Endodermal cell (in vitro differentiated cells): ENCODE measurements at places on chromosomes 3 and 15. TPM values are rescaled to one million over a fixed set of nuclear protein-coding genes. Genes with fewer than 3 reads are reported as not detected.

- H3K27ac ChIP-seq: no peak overlapping the region
- peaks cover 10% of the 10 kb centered on the region for H3K4me1 ChIP-seq
- DNase-seq: no peak
Observed at GRCh38 chr3:177802151-177802900, 605.0 kb upstream of the TBL1XR1 start.

GRCh38 chr3:23442598-23443383 lies 239.7 kb downstream of the UBE2E2 start:
- DNase-seq: no peak
- H3K27ac ChIP-seq: no peak overlapping the region
- H3K4me3 ChIP-seq: no peak overlapping the region

GRCh38 chr15:95620934-95621579 lies 709.4 kb upstream of the NR2F2 start:
- H3K27ac ChIP-seq: no peak overlapping the region
- no peak for DNase-seq
- H3K4me3 ChIP-seq: no peak overlapping the region
- H3K4me1 ChIP-seq: no peaks in the 10 kb centered on the region

DNA sequence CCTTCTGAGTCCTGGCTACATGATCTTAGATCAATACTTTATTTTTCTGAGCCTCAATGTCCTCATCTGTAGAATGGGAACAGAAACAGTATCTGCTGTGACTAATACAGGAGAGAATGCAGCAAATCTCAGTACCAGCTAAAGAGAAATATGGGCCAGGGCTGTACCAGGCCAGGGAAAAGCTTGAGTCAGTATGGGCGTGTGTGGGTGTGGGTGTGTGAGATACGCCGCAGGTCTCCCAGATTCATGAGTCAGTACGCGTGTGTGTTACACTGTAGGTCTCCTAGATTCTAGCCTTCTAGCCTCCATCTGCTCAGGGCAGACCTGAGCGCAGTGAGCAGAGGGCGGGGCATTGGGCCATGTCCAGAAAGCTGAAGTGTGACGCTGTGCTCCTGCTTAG lies 15.2 kb downstream of the GNAI2 start:
- H3K36me3 ChIP-seq: peaks cover 48% of the 10 kb centered on the region
- H3K27ac ChIP-seq: no peak overlapping the region
- H3K4me3 ChIP-seq: no peak overlapping the region

GRCh38 chr15:38538328-38539007 lies 26.1 kb downstream of the RASGRP1 start:
- H3K27ac ChIP-seq: no peak overlapping the region
- no peak for DNase-seq
- H3K27me3 ChIP-seq: peaks cover 36% of the 10 kb centered on the region

GRCh38 chr3:19886404-19886803 lies 47.6 kb downstream of the EFHB start:
- no peak for DNase-seq
- no peaks in the 10 kb centered on the region for H3K4me1 ChIP-seq
- H3K4me3 ChIP-seq: no peak overlapping the region
- H3K27me3 ChIP-seq: no peaks in the 10 kb centered on the region
- H3K36me3 ChIP-seq: no peaks in the 10 kb centered on the region

GRCh38 chr15:100430411-100430810 lies 88.6 kb upstream of the ADAMTS17 start:
- H3K27me3 ChIP-seq: no peaks in the 10 kb centered on the region
- H3K4me3 ChIP-seq: no peak overlapping the region
- no peak for DNase-seq
- H3K4me1 ChIP-seq: no peaks in the 10 kb centered on the region

DNA sequence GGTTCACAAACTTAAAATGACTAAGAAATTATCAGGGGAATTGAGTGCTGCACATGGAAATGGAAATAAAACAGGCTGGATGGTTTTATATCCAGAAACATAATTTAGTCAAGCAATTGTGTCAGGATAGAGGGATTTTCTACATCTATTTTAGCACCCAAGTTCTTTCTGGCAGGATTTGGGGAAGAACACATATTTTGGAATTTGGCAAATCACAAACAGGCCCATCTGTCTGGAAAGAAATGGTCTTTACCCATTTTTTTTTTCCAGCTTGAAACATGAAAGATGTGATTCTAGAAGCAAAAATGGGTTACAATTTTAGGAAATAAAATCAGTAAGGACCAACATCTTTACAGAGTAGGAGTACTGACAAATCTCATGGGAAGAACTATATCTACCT lies 14.4 kb upstream of the UNC13C start:
- H3K4me1 ChIP-seq: no peaks in the 10 kb centered on the region
- no peak overlapping the region for H3K4me3 ChIP-seq
- H3K27ac ChIP-seq: no peak overlapping the region
- no peaks in the 10 kb centered on the region for H3K36me3 ChIP-seq
- DNase-seq: no peak

- H3K27me3 ChIP-seq: no peaks in the 10 kb centered on the region
- no peak within 1 kb of the TSS for H3K27ac ChIP-seq
- no peaks in the 10 kb centered on the region for H3K36me3 ChIP-seq
- DNase-seq: no peak
- H3K4me3 ChIP-seq: no peak within 1 kb of the TSS
Observed at GRCh38 chr3:151329363-151329762, at the start of gene P2RY13. Gene P2RY13, minus strand, starts transcription at chr3:151329549. Its CDS starts 21 bp downstream, at chr3:151329528.

DNA sequence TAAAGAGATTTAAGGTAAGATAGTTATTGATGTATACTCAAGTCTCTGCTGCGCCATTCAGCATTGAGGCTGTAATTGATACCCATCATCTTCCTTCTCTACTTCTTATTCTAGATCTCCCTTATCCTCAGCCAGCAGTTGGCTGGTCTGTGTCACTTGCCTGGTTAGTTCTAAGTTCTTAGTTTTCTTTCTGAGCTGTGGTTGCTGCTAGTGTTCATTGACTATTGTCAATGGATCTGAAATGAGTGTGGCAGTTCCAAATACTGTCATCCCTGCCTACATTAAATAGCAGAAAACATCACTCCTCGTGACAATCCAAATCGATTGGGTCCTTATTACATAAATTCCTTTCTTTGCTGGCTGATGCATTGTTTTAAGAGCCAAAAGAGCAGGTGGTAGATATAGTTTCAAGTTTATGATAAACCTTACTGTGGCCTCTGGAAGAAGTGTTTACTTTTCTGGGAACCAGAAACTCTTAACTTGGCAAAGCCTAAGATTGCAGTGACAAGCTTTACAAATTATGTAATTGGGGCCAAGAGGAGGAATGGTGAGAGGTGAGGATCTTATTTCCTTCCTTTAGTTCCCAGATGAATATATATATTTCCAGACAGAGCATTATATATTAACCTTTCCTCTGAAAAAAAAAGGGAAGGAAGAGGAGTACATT lies 168.0 kb downstream of the GMNC start:
- no peak for DNase-seq
- no peak overlapping the region for H3K27ac ChIP-seq
- H3K36me3 ChIP-seq: no peaks in the 10 kb centered on the region
- H3K27me3 ChIP-seq: no peaks in the 10 kb centered on the region
- H3K4me3 ChIP-seq: no peak overlapping the region

DNA sequence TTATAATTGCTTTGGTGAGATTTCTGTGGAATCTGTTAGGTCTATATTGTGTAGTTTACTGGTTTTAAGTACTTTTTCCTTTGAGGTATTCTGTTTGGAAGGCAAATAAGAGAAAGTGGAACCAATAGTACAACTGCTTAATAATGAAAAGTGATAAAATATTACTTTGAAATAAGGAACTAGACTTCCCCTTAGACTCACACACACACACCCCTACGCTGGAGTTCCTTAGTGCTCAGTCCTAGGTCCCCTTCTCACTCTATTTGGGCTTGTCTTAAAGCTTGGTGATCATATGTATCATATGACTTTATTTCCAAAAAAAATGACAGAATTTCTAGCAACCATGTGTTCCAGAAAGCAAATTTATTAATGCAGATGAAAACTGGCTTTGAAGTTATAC lies 494.0 kb upstream of the TGFBR2 start:
- no peaks in the 10 kb centered on the region for H3K27me3 ChIP-seq
- H3K4me1 ChIP-seq: no peaks in the 10 kb centered on the region
- DNase-seq: no peak

- no peak overlapping the region for H3K27ac ChIP-seq
- H3K4me3 ChIP-seq: no peak overlapping the region
- no peaks in the 10 kb centered on the region for H3K27me3 ChIP-seq
- H3K36me3 ChIP-seq: no peaks in the 10 kb centered on the region
- no peak for DNase-seq
Observed at GRCh38 chr3:60829058-60829457, 422.2 kb downstream of the FHIT start.

DNA sequence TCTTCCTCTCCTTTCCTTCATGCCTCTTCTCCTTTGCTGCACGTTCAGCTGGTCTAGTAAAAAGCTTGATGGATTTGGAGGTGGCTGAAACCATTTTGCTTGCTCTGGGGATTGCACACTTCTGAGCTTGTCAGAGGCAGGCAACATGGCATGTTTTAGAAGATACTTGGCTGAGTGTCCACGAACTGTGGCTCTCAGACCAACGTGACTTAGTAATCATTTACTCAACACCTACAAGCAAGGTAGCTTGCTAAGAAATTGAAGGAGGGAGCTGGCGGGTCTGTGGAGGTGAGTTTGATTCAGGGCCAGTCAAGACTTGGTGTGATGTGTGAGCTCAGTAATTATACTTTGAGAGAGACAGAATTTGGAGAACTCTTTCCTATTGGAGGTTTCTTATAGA lies 196.0 kb downstream of the LPP start:
- no peak for DNase-seq
- H3K4me3 ChIP-seq: no peak overlapping the region
- H3K27ac ChIP-seq: no peak overlapping the region
- no peaks in the 10 kb centered on the region for H3K27me3 ChIP-seq
- H3K4me1 ChIP-seq: peaks cover 5% of the 10 kb centered on the region

DNA sequence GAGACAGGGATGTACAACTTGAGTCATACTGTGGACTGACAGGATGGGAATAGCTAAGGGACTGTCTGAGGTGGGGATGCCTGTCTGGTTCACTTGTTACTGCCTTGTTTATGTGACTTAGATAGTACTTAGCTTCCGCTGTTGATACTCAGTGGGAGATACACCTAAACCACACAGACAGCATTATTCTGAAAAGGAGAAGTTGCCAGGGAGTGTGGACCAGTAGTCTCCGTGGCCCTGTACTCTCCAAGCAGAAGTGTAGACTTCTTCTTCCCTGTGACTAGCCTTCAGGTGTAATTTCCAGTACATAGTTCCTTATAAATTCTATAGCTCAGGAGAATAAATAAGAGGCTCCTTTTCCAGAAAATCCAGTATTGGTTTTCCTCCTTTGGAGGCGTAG lies 5.1 kb downstream of the HIGD2B start:
- no peaks in the 10 kb centered on the region for H3K36me3 ChIP-seq
- peaks cover 10% of the 10 kb centered on the region for H3K27me3 ChIP-seq
- no peak overlapping the region for H3K4me3 ChIP-seq
- no peaks in the 10 kb centered on the region for H3K4me1 ChIP-seq

DNA sequence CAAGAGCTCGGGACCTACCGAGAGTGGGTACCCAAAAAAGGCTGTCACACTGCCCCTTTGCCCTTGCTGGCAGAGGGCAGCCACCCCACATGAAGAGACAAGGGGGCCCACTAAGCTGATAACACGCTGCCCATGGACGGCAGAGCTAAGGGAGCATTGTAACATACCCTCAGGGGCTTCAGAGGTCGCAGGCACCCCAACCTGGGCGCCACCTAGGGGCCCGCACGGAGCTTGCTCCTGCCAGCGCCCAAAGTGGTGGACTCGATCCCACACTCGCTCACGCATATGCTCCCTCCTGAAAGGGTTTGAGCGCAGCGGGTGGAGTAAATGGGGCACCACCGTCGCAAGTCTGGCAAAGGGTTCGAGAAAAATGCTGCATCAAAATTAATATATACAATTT lies 975.4 kb downstream of the ZPLD1 start:
- H3K4me3 ChIP-seq: no peak overlapping the region
- H3K27ac ChIP-seq: no peak overlapping the region
- no peaks in the 10 kb centered on the region for H3K4me1 ChIP-seq
- no peaks in the 10 kb centered on the region for H3K36me3 ChIP-seq

DNA sequence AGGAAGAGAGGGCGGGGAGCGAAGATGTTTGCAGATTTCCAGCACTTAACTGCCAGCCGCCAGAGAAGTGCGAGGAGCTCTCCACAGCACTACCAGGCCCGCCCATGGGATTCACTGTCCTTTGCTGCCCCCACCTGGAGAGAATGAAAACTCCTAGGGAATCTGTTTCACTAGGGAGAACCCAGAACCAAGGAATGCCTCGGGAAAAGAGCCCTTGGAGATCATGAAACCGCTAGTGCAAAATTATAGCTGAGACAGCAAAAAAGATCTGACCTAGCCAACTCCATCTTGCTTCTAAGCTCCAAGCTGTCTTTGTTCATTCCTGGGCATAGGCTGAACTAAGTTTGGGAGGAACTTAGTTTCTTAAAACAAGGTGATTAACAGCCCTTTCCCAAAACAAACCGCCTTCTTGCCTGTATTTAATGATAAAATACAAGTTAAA lies 82.6 kb upstream of the GCNT3 start:
- H3K4me1 ChIP-seq: no peaks in the 10 kb centered on the region
- H3K27ac ChIP-seq: no peak overlapping the region
- peak; percentile 98 for DNase-seq
- no peak overlapping the region for H3K4me3 ChIP-seq
- H3K27me3 ChIP-seq: no peaks in the 10 kb centered on the region
- no peaks in the 10 kb centered on the region for H3K36me3 ChIP-seq

GRCh38 chr3:133461291-133461690 lies 61.4 kb downstream of the BFSP2 start:
- H3K4me3 ChIP-seq: no peak overlapping the region
- no peaks in the 10 kb centered on the region for H3K27me3 ChIP-seq
- no peaks in the 10 kb centered on the region for H3K36me3 ChIP-seq
- peaks cover 3% of the 10 kb centered on the region for H3K4me1 ChIP-seq

- no peaks in the 10 kb centered on the region for H3K4me1 ChIP-seq
- H3K4me3 ChIP-seq: no peak overlapping the region
- DNase-seq: no peak
- H3K36me3 ChIP-seq: no peaks in the 10 kb centered on the region
- no peaks in the 10 kb centered on the region for H3K27me3 ChIP-seq
Observed at GRCh38 chr3:154571553-154572226, 141.7 kb upstream of the GPR149 start.

- no peaks in the 10 kb centered on the region for H3K27me3 ChIP-seq
- H3K27ac ChIP-seq: no peak overlapping the region
- no peak for DNase-seq
- H3K36me3 ChIP-seq: peaks cover 7% of the 10 kb centered on the region
- H3K4me3 ChIP-seq: no peak overlapping the region
- H3K4me1 ChIP-seq: no peaks in the 10 kb centered on the region
Observed at GRCh38 chr3:126002189-126002588, 33.2 kb downstream of the ROPN1B start.

DNA sequence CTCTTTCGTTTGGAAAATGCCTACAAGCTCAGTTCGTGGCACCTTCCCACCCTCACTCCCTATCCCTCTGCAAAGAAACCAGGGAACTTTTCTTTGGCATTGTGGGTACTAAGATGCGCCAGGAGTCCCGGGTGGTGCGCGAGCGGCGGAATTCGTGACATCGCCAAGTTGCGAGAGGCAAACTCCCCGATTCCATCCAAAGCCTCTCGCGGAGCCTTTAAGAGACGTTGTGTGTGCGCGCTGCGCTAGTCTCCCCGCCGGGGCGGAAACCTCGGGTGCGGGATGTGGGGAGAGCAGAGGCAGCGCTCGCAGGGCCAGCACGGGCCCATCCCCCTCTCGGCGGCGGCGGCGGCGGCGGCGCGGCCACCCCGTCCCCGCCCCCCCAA lies 443 bp upstream of the NR2F2 start:
- peak overlapping the region; percentile 56 for H3K27ac ChIP-seq
- no peaks in the 10 kb centered on the region for H3K36me3 ChIP-seq
- H3K4me3 ChIP-seq: peak overlapping the region; percentile 78

Gene SLC25A20
- total RNA-seq: 6.7 and 8.0 TPM in 2 replicates

Gene PCNP
- 214 to 300 TPM (median 219 TPM) in 3 replicates for total RNA-seq

Gene SRPRB
- 16.4 to 26.1 TPM (median 25.2 TPM) in 3 replicates for total RNA-seq

Gene RETNLB
- total RNA-seq: not detected in 3 replicates

Gene CHRNA7
- 5.0 to 7.5 TPM (median 7.2 TPM) in 3 replicates for total RNA-seq

Gene TMEM45A
- total RNA-seq: 7.8 to 29.9 TPM (median 8.1 TPM) in 3 replicates

Gene EBLN2
- 9.3 to 14.9 TPM (median 10.1 TPM) in 3 replicates for total RNA-seq

Gene MYL3
- total RNA-seq: 1.1 and 1.6 TPM in 2 replicates

Gene NOX5
- total RNA-seq: 0.05 to 0.08 TPM in 2 of 3 replicates, not detected in the other

Gene OXTR
- 11.8 and 13.1 TPM in 2 replicates for total RNA-seq
